ENCODE measurements at places on chromosomes 11 and 22.

DNA sequence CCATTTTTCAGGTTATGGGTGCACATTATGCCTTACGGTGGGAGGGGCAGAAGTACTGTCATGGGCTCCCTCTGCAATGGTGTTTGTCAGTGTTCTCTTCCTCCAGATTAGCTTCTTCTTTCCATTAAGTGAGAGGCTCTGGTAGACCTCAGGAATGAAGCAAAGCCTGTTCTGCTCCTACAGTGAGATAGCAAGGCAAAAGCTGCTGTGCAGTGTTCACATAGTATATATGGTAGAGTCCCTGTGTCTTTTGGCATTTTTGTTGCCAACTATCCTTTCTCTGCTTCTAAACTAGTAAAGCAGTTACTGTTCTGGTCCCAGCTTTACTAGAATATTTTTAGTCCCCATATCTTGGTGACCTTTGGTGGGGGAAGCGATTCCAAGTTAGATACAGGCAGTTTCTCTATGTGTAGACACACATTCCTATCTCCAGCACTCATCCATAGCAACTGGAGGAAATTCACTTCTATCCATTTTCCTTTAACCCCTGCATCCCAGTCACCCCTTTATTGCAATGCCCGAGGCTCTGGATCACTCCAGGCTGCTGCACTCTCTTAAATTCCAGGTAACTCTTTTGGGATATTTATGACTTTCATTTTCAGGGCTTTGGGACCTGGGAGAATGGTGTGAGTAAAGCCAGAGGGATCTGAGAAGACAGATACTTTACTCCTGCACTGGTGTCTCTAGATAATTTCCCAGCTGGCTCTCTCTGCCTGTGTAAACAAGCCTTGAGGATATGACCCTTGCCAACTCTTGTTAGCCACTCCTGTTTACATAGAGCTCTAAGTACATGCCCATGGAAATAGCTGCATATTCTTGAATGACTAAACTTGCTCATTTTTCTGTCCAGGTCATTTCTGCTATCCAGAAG, 3.9 kb upstream of the TRIM34 start:
- DNase-seq: no peak

DNA sequence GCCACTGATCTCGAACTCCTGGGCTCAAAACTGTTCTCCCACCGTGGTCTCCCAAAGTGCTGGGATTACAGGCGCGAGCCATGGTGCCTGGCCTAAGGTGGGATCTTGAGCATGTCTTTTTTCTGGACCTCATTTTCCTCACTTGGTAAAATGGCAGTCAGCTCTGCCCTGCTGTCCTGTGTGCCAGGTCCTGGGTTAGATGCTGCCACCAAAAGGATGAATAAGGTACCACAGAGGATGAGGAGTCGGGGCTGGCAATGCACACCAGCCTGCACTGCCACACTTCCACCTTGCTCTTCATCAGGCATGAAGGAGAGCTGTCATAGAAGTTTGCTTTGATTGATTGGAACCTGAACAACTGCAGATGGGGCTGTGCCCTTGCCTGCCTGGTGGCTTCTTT, 32.3 kb downstream of the ACO2 start:
- no peak for DNase-seq

- DNase-seq: no peak
Observed at GRCh38 chr11:79353706-79354105, 87.1 kb downstream of the TENM4 start.

- DNase-seq: no peak
Observed at GRCh38 chr11:114261791-114262190, 34.4 kb upstream of the NNMT start.

DNA sequence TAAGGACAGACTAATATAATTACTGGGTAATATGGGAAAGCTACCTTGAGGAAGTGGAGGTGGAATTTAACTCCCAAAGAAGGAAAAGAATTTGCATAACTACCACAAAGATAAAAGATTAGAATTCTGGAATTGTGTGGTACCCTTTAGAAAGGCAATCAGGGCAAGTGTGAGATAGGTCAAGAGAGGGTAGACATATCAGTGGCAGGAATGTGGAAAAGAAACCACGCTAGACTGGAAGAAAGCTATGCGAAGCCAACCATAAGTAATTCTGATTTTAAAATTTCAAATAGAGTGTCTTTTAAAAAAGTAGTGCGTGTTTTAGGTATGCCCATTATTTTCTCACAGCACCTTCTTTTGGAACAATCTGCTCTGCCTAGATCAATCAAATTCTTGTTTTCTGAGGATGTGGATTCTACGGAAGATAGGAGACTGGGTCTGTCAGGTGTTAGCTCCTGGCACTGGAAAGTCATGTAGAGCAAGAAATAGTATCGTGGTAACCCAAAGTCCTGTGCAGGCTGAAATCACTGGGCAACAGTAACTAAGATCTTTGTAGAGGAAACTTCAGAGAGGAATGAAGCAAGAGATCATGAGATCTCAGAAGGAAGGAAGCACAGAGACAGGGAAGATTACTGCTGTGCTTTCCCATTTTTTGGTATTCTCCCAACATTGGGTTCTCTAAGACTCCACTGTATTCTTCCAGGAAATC, 111.3 kb upstream of the MTMR2 start:
- no peak for DNase-seq

- DNase-seq: no peak
Observed at GRCh38 chr11:130145975-130146776, 13.4 kb upstream of the ST14 start.

GRCh38 chr11:47234669-47235100, 13.9 kb downstream of the ACP2 start:
- peak; percentile 19 for DNase-seq

DNA sequence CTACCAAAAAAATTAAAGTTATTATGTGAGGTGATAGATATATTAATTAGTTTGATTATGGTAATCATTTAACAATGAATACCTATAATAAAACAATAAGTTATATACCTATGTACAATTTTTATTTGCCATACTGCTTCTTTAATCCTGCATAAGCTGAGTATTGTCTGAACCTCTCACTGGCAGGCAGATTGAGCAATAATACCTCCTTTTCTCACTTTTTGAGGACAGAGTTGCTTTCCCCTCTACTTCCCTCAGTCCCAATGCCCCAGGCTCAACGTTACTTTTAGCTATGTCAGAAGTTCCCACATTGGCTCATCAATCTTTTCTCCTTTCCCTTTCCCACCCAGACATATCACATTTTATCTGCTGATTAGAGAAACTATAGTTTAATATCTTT, 1.8 kb upstream of the OR51B6 start:
- no peak for DNase-seq

DNA sequence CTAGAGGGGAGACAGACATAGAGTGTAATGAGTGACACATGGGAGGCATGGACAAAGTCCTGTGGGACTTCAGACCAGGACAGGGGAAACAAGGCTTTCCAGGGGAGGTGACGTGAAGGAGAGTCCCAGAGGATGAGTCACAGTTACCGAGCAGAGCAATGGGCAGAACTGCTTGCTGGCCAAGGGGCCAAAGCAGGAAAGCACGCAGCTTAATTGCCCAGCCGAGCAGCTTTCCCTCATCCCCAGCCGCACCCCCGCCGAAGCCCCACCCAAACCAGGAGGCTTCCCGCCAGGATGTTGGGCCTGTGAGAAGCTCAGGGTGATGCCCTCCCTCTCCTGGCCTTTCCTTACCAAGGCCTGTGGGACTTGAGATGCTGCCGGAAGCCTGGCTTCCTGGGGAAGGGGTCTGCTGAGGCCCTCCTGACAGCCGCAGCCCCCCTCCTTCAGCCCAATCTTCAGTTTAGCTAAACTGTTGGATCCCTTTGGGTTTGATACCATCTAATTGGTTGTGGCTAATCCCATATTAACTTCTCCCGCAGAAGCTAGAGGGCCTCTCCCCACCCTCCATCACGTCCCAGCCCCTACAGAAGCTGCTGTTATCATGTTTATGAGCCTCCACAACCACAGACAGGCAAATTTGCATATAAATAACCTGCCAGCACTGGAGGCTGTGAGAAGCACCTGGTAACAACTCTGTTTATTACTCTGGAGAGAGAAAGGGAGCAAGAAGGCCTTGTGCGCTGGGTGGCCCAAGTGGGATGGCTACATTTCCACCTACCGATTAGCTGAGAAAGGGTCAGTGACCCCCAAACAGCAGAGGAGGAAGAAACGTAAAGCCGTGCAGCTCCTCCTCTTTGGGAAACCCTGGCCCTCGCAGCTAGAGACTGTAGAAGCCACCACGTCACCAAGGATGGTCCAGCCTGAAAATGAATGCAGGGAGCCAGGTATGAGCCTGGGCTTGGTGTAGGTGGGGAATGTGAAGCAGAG, 80.0 kb downstream of the TRIM29 start:
- no peak for DNase-seq

DNA sequence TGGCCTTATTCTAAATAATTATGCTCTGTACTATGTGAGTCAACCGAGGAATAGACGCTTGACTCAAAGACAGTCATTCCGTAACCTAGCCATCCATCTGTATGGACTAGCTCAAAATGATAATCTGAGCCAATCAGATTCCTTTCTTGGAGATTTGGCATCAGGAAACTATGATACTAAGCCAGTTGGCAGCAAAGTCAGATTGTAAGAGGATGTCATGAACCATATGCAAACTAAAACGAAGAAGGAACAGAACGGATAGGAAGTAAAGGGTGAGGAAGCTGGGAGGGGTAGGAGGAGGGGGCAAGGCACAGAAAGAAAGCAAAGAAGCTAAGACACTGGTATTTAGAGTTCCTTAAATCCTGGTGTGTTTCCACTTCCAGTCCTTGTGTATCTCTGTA, 10.7 kb upstream of the SESN3 start:
- no peak for DNase-seq

DNA sequence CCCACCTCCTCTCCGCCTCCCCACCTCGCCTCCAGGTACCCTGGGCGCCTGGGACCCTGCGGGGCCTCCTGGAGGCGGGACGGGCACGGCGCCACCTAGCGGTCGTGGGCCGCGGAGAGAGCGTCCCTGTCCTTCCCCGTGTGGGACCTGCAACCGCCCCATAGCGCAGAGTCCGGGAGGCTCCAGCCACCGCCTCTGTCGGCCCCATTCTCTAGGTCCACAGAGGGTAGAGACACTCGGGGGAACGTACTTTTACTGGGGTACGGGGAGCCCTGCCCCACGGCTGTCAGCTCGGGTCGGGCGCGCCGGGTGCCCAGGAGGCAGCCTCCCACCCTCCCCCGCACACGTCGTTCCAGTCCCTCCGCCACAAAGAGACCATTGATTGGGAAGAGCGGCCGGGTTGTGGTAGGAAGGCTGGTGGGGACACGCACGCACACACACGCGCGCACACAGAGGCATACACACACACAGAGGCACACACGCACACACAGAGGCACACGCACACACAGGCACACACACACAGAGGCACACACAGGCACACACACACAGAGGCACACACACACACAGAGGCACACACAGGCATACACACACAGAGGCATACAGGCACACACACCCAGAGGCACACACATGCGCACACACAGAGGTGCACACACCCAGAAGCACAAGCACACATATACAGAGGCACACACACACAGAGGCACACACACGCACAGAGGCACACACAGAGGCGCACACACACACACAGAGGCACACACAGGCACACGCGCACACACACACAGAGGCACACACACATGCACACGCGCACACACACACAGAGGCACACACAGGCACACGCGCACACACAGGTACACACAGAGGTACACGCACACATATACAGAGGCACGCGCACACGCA, 12.6 kb upstream of the NECTIN1 start:
- DNase-seq: no peak

GRCh38 chr11:33942954-33943353, 51.1 kb upstream of the LMO2 start:
- no peak for DNase-seq

DNA sequence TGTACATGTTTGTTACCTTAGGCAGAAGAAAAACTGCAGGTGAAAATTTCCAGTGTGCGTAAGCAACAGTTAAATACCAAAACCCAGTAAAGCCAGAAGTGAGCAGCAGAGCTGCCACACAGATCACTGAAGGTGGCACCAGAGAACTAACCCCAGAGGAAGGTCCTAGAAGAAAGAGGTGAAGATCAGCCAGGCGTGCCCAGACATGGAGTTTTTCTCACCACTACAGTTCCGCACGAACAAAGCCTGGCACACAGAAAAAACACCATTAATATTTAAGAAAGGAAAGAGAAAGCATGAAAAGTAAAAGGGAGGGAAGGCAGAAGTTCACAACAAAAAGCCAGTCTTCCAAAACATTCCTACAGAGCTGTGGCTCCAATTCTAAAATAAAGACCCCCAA, 60.7 kb downstream of the STK33 start:
- DNase-seq: no peak

DNA sequence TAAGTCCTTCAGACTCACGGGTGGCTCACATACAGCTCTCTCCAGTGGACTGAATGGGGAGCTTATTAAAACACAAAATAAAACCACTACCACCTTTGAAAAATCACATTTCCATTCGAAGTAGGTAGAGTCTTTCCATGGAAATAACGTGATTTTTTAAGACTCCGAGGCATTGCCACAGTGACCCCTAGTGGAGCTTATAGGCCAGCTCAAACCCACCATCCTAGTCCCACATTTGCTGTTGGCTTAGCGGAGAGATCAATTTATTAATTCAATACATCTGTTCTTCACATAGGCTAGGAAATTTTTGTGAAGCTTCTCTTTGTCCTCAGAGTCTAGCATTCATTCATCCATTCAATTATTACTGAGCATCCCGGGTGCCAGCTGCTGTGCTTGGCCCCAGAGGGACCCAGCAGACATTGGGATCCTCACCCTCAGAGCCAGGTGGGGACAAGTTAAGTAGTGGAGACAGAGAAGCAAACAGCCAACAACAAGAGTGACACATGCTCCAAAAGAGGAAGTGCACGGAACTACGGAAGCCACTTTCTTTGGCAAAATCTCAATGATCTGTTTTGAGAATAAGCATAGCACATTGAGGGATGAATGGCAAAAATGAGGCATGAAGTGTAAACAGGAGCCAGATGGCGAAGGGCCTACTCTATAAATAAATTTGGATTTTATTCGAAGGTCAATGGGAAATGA, 10.2 kb upstream of the P4HA3 start:
- DNase-seq: no peak

GRCh38 chr22:43226377-43227238, 39.7 kb upstream of the TTLL12 start:
- DNase-seq: no peak

GRCh38 chr11:47724041-47724729, 9.0 kb upstream of the AGBL2 start:
- no peak for DNase-seq

GRCh38 chr22:28118957-28119631, 200.0 kb upstream of the PITPNB start:
- no peak for DNase-seq

- DNase-seq: no peak
Observed at GRCh38 chr22:31734512-31734911, 15.4 kb downstream of the PRR14L start.

- no peak for DNase-seq
Observed at GRCh38 chr11:115607621-115608221, 103.5 kb upstream of the CADM1 start.

GRCh38 chr11:20443596-20443995, 56.1 kb downstream of the PRMT3 start:
- no peak for DNase-seq

Data from stimulated activated CD4-positive, alpha-beta T cell treated with anti-CD3 and anti-CD28 coated beads, Interleukin-2, amount 100 ng/mL, for 4 hours (primary cell).